ENCODE measurements at places on chromosomes 16 and 17.

GRCh38 chr17:27536781-27537180 lies 80.5 kb downstream of the KSR1 start:
- DNase-seq = no peak

DNA sequence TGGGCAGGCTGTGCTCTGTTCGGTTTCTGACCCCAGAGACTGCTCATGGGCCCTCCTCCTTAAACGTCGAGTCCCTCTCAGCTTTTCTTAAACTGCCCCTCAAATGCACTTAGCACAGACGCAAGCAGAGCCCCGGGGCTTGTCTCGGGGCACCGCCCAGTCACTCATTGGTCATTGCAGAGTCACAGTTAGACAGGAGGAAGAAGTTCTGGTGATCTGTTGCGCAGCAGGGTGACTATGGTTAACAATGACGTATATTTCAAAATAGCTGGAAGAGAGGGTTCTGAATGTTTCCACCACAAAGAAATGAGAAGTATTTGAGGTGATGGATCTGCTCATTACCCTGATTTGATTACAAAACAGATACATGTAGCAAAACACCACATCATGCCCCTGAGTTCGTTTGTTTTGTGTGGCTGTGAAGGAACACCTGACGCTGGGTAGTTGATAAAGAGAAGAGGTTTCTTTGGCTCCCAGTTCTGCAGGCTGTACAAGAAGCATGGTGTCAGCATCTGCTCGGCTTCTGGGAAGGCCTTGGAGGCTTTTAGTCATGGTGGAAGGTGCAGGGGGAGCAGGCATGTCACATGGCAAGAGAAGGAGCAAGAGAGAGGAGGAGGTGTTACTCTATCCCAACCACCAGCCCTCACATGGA lies 387.4 kb downstream of the CPPED1 start:
- DNase-seq = no peak

- DNase-seq = no peak
Measured at GRCh38 chr16:18013863-18014262, 322.7 kb downstream of the NPIPA8 start.

DNA sequence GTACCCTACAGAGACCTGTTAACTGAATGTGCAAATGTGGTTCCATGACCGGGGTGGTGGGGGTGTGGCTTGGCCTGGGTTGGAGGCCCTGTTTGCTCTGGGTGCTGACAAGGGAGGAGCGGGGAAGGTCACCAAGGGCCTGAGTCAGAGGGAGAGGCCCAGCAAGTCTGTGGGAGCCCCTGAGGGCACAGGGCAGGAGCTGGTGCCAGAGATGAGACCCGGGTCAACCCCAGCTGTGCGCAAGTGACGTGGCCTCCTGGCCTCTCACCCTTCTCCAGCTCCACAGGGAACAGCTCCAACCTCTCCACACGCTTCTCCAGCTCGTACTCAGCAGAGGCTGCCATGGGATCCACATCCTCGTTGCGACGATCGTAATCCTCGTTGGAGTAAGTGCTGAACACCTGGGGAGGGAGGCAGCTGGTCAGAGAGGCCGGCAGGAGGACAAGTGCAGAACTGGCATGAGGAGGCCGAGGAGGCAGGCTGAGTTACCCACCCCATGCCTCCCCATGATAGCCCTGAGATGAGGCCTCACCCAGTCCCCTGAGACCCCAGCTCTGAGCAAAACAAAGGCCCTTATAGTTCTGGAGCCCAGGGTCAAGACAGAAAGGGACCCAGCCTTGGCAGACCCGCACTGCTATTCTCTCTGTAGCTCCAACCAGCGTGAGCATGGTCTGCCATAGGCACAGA lies 5.5 kb downstream of the PPP1R9B start:
- DNase-seq = no peak

DNA sequence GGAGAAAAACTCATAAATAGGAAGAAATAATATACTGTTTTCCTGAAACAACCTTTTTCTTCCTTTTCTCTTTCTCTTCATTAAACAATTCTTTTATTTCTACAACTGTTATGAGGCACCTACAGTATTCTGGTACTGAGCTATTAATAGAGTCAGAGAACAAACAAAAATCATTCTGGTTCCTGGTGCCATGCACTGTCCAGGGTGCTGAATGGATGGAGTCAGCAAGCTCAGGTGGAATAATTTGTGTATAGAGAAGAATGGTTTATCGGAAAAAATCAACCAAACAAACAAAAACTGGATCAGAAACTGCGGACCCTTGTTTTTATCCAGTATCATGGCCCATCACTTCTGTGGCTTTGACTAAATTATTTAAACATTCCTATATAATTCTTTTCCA lies 430.3 kb upstream of the GOT2 start:
- DNase-seq = no peak
